ENCODE measurements at places on chromosomes 5 and 9.

DNA sequence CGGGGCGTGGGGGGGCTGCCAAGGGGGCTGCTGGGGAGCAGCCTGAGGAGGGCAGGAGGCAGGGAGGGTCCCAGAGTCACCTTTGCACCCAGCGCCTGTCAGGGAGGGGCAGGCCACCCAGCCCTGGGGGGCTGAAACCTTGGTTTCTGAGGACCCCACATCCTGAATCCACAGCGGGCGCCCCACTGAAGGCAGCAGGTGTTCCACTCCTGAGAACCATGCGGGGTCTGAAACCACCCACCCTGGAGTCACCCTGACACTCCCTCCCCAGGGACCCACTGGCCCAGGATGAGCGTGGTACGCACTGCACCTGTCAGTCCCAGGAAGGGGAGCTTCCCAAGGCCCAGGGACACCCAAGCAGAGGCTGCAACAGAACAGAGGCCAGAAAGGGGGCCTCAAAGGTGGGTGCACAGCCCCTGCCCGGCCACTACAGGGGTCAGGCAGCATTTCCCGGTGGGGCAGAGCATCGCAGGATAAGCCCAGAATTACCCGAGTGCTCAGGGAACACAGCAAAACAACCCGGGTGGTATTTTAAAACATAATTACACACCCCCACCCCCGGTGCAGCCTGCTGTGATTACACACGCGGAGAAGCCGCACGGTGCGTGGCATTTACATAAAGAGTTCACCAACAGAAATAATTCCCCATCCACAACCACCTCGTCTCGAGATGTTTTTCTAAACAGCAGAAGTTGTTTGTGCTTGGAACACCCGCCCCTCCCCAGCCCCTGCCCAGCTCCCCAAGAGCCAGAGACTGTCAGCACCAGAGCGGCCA lies 57.3 kb upstream of the UBAC1 start:
- DNase-seq, result no peak

- no peak for DNase-seq
Observed at GRCh38 chr5:157463621-157464518, 3.9 kb downstream of the NIPAL4 start.

- DNase-seq, result no peak
Observed at GRCh38 chr9:74463825-74464224, 33.3 kb upstream of the RORB start.

- no peak for DNase-seq
Observed at GRCh38 chr9:101778332-101778731, 39.9 kb upstream of the GRIN3A start.

DNA sequence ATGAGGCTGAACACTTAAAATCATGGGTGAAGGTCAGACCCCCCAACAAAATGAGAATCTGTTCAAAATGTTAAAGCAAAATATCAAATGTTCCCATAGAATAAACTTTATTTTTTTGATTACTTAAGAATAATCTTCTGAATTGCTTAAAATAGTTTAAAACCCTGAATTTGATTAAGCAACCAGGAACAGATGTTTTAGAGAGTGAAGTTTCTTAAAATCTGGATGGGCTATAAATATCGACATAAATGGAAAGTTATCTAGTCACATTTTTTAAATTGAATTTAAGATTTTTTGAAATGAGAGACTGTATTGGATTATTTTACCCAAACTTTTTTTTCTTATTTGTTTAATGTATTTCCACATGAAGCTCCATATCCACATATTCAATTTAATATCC lies 98.5 kb downstream of the ADAMTS12 start:
- DNase-seq, result no peak

DNA sequence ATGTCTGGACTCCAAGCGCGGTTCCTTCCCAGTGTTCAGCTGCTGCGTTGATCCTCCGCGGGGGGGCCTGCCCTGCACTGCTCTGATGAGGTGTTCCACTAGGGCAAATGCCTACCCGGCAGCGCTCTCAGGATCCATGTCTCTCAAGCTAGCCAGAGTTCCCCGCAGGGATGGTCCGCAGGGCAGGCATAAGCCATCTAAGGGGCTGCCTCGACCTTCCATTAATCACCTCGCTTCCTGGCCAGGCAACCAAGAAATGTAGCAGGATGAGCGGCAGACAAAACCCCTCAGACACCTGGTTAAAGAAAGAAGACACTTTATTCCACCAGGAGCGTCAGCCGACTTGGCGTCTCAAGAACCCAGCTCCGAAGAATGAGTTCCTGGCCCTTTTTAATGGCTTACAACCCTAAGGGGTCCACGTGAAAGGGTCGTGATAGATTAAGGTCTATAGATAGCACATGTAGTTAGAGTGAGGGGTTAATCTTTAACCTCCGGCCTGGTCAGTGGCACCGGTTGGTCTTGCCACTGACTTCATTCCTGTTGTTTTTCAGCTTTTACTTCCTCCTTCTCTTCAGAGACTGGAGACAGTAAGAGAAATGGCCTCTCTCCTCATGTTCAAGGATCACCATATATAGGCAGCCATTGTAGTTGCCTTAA lies 47.2 kb upstream of the COX7C start:
- no peak for DNase-seq

GRCh38 chr9:88737031-88737430 lies 202.1 kb downstream of the NXNL2 start:
- no peak for DNase-seq

DNA sequence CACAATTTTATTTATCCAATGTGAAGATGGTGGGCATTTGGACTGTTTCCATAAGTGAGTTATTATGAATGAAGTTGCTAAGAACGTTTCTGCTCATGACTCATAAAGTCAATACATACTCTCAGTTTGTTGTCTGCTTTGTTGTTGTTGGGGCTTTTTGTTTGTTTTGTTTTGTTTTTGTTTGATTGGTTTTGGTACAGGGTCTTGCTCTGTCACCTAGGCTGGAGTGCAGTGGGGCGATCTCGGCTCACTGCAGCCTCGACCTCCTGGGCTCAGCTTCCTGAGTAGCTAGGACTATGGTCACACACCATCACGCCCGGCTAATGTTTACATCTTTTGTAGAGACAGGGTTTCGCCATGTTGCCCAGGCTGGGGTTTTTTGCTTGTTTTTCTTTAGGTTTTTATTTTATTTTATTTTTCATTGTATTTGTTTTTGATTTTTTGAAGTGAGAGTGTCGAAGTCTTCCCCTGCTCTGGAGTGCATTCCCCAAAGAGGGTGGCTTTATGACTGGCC lies 18.0 kb downstream of the TRIM7 start:
- no peak for DNase-seq

DNA sequence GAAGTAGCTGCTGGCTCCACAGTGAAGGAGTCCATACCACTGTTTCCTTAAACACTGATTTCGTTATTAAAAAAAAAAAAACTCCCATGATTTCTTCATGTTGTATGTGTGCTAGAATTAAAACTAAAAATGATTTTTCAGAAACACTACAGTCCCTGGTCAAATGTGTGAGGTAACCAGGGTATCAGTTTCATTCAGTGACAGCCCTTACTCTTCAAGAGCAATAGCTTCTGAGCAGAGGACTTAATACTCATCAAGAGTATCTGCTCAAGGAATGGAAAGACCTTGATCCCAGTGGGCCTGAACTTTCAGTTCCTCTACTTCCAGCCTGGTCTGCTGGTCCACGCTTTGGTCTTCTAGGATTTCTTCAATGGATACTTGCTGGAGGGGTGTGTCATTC lies 95.1 kb downstream of the BNC2 start:
- DNase-seq, result no peak

DNA sequence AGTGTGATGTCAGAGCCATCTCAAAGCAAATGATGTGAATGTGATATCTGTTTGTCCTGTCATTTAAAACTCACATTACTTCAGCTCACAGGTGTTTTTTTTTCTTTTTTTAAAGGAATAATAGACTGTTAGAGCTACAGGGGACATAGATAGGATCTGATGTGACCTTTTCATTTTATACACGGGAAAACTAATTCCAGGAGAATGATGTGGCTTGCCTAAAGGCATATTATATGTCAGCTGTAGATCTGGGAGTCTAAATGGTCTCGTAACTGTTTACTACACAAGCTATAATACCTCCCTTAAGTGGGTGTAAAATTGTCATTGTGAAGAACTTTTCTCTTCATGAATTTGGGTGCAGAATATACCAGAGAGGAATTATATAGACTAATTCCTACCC lies 2.0 kb downstream of the NMUR2 start:
- DNase-seq, result no peak

DNA sequence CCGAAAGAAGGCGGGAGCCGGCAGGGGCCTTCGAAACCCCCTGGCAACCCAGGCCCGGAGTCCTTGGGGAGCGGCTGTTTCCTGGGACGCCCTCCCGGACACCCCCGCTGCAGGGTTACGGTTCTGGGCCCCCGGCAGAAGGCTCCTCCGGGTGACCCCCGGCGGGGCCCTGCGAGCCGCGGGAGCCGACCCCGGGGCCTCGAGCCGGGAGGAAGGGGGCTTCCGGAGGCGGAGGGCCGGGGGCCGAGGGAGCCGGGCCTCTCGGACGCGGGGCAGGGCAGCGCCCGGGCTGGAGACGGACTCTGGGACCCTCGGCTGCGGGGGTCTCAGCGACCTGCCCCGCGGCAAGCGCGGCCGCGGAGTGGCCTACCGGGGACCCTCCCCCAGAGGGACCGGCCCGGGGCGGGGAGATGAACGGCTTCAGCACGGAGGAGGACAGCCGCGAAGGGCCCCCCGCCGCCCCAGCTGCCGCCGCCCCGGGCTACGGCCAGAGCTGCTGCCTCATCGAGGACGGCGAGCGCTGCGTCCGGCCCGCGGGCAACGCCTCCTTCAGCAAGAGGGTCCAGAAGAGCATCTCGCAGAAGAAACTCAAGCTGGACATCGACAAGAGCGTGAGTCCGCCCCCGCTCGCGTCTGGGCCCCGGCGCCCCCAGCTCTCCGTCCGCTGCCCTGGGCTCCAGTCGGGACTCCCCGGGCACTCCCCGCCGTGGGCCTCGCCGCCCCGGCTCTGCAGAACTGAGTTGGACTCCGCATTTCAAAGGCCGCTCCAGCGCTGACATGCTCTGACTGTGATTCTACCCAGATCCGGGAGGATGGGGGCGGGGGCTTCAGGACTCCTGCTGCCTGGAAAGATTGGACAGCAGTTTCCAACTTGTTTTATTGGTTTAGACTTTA lies 645 bp downstream of the SAP30L start:
- DNase-seq, result no peak

GRCh38 chr5:78597974-78598371 lies 50.6 kb downstream of the LHFPL2 start:
- no peak for DNase-seq

- DNase-seq, result no peak
Observed at GRCh38 chr5:122561209-122561608, 213.7 kb upstream of the SNX2 start.

GRCh38 chr5:156552855-156553358 lies 225.9 kb downstream of the SGCD start:
- no peak for DNase-seq

GRCh38 chr5:144731786-144732185 lies 561.1 kb downstream of the KCTD16 start:
- no peak for DNase-seq

- no peak for DNase-seq
Observed at GRCh38 chr5:112724901-112725300, 12.8 kb upstream of the APC start.

- no peak for DNase-seq
Observed at GRCh38 chr5:32363030-32363429, 50.3 kb upstream of the MTMR12 start.

DNA sequence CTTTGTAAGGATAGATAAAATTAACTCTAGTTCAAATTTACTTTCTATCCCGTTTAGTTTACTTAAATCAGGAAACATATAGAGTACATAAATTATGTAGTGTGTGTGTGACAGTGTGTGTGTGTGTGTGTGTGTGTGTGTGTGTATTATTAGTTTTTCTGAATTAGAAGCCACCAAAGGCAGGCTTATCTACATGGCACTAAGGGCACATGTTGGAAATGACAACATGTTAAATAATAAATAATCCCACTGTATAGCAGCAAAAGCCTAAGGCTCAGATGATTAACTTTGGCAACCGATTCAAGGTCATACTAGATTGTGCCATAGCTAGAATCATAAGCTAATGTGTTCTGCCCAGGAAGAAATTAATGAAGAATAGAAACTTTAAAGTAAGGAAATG lies 54.6 kb downstream of the MEGF9 start:
- no peak for DNase-seq

- no peak for DNase-seq
Observed at GRCh38 chr9:20319641-20320337, 302.5 kb downstream of the MLLT3 start.

DNA sequence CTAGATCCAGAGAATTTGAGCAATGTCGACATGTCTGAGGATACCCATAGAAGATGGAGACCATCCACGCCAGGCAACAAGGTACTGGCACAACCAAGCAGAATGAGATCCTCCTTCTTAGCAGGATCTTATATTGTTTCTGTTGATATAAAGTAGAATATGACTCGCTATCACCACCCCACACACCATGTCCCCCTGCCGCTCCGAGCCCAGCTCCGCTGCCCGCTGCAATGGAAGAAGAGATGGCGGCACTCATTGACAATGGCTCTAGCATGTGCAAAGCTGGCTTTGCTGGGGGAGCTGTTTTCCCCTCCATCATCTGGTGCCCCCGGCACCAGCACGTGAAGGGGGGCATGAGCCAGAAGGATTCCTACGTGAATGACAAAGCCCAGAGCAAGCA lies 49.5 kb upstream of the FBXL7 start:
- no peak for DNase-seq

DNA sequence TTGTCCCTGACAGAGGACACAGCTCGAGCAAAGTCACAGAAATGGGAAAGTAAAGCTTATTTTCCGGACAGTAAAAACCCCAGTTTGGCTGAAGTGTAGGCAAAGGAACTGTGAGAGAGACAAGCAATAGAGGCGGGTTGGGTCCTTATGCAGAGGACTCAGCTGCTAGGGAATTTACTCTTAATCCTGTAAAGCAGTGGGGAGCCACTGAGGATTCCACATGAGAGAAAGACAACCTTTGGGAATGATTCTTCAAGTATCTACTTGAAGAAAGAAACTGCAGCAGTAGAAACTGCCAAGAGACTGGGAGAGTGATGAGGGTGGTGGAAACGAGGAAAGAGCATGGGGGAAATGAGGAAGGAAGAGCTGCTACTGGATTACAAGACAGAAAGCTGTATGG lies 20.2 kb downstream of the ASTN2 start:
- no peak for DNase-seq

GRCh38 chr5:122458278-122458872 lies 146.3 kb downstream of the SNCAIP start:
- DNase-seq, result no peak

DNA sequence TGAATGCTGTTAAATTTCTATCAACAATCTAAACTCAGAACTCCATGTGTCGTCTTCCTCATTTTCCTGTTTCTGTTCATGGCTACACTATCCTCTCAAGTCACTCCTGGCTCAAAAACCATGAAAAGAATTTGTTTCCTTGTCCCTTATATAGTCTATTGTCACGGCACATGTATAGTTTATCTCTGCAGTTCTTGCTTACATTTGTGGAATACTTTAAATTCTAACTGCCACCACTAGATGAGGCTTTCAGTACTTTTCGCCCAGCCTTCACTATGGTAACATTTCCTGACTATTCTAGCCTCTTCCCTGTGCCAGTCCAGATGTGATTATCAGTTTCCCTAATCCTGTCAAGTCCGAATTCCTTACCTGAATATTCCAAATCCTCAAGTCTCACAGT lies 34.6 kb downstream of the PKD2L2 start:
- DNase-seq, result no peak
